ENCODE measurements at places on chromosomes 5 and 9.

- DNase-seq: no peak
Measured at GRCh38 chr5:173018358-173018757, 34.8 kb downstream of the ATP6V0E1 start.

GRCh38 chr9:95089257-95090022, 228.1 kb downstream of the FANCC start:
- no peak for DNase-seq

- no peak for DNase-seq
Measured at GRCh38 chr5:137233726-137234125, 265.4 kb downstream of the SPOCK1 start.

- DNase-seq: no peak
Measured at GRCh38 chr5:92207151-92207550, 824.0 kb upstream of the ARRDC3 start.

DNA sequence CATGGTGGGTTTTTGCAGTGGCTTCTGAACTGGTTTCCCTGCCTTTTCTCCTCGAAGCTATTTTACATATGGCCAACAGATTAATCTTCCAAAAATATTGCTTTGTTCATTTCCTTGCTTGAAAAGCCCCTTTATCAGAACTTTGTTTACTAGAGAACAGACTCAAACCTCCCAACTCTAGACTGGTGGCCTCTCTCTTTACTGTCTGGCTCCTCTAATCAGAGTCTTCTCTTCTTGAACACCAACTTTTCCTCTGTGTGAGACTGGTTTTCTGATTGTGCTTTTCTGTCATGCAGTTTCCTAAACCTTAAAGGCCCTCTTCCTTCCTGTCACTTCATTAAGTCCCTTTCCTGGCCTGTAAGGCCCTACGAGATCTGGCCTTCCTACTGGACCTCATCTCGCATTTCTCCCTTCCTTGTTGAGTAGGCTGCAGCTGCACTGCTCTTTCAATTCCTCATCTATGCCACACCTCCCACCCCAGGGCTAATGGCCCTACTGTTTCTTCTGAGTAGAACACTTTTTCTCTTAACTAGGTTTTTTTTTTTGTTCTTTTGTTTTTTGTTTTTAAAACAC, 5.7 kb downstream of the C9orf43 start:
- DNase-seq: no peak

- DNase-seq: peak; percentile 91
Measured at GRCh38 chr5:177454397-177455035, 7.9 kb downstream of the PRR7 start.

DNA sequence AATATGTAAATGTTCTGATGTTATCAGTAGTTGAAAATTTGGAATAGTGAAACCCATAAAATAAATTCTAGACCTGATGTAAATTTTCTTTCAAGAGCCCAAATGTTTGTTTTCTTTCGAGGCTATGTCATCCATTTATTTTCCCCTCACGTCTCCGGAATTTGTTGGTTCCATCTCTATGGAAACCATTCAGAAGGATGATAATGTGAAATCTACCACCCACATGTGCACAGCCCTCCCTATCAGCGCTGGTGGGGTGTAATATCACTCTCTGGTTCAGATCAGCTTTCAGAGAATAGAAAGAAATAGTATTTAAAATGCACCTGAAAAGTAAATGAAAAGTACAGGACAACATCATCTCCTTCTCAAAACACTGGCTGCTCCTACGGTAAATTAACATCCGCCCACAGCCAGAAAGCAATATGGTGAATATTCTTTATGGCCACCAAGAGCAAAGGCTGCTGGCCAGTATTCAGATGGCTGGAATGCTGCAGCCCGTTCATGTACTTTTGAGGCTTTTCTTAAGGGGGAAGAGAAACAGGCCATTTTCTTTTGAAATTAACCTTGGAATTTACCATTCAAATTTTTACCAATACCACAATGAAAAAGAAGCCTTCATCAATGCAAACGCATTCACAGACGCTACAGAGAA, 28.5 kb downstream of the GLDC start:
- no peak for DNase-seq

DNA sequence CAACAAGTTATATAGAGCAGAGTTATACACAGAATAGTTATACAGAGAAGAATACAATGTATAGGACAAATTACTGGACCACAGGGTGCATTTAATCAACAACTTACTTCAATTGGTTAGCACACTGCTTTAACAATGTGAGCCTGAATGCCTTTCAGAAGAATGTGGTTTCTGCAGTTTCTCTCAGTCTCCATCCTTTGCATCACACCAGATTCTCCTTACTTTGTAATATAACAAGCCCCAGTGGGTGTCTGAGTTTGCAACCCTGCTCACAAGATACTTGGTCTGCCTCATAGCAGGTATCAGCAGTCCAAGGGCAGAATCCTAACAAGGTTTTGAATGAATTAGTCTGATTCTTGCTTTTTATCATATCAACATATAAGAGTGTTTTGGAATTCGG, 114.6 kb downstream of the GABRB2 start:
- DNase-seq: no peak

- DNase-seq: no peak
Measured at GRCh38 chr9:117551171-117551570, 136.3 kb upstream of the ASTN2 start.

- DNase-seq: no peak
Measured at GRCh38 chr5:179287071-179287470, 58.2 kb downstream of the ADAMTS2 start.

- no peak for DNase-seq
Measured at GRCh38 chr5:141342773-141343172, 856 bp upstream of the PCDHGA3 start.

- DNase-seq: no peak
Measured at GRCh38 chr5:99379187-99379586, 450.4 kb upstream of the CHD1 start.

DNA sequence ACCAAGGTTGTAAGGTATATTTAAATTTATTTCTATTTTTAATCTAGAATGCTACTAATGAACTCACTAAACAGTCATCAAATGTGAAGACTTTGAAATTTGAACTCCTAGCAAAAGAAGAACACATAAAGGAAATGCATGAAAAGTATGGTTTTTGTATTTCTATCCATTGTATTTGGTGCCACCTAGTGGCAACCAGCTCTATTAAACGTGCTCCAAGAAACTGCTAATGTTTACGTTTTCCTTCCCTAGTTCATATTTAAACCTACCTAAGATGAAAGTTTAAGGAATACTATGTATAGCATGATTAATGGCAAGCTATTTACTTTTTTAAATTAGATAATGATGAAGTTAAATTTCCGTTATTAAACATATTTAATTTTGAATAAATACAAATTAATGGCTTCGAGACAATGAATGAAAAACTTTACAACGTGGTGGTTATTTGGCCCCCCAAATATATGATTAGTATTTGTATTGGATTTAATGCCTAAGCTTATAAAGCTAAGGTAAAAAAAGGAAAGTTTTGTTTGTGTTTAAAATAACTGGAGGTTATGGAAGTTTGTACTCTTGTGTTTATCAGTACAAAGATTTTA, 115.9 kb upstream of the SH3GL2 start:
- DNase-seq: no peak

GRCh38 chr5:150641006-150641570, 628 bp downstream of the SYNPO start:
- DNase-seq: no peak

DNA sequence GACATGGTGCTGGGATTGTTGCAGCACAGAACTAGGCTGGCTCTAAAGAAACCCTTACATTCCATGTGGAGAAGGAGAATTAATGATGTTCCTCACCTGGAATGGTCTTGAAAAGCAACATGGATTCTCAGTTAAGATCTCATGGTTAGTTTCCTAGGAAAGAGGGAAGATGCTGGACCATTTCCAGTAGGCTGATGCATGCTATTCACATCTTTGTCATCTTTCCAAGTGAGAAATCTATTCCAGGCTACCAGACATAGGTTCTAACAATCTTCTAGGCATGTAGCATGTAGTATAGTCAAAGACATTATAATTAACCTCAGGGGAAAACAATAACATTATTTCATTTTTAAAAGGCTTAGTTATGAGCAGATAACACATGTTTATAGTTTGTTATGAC, 44.3 kb downstream of the TMEM252 start:
- no peak for DNase-seq

DNA sequence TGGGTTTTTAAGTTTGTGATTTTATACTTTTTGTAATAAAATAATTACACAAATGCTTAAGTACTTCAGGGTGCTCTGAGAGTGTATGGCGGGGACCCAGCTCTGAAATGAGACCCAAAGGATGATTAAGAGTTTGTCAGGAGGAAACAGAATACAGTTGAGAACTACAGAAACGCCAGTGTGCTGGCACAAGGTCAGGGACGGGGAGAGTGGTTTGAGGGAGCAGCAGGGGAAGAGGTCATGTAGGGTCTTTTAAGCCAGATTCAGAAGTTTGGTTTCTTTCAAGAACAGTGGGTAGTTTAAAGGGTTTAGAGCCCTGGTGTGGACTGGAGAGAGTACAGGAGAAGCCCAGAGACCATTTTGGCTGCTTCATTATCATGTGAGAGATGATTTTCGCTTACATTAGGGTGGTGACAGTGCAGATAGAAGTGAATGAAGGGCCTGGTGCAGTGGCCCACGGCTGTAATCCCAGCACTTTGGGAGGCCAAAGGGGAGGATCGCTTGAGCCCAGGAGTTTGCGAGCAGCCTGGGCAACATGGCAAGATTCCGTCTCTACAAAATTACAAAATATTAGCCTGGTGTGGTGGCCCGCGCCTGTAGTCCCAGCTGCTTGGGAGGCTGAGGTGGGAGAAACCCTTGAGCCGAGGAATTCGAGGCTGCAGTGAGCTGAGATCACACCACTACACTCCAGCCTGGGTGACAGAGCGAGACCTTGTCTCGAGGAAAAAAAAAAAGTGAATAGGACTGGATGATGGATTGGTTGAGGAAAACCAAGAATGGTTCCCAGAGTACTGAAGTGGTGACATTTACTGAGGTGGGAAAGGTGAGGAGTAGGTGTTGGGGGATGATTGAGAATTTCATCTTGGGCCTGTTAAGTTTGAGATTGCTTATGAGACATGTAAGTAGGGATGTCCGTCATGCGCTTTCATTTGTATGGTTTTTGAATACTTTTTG, 1.4 kb upstream of the ETF1 start:
- DNase-seq: no peak

DNA sequence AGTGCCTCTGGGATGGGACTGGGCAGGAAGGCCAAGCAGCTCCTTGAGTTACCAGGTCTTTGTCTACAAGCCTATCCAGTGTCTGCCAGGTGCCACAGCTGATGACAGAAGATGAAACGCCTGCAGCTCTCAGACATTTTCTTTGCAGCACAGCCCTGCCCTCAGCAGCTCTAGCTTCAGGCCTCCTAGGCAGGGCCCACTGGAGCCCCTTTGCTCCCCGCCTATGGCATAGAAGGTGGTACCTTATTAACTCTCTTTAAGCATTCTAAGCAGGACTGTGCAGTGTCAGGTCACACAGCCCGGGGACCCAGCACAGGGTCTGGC, 1.3 kb upstream of the SKP1 start:
- DNase-seq: no peak

DNA sequence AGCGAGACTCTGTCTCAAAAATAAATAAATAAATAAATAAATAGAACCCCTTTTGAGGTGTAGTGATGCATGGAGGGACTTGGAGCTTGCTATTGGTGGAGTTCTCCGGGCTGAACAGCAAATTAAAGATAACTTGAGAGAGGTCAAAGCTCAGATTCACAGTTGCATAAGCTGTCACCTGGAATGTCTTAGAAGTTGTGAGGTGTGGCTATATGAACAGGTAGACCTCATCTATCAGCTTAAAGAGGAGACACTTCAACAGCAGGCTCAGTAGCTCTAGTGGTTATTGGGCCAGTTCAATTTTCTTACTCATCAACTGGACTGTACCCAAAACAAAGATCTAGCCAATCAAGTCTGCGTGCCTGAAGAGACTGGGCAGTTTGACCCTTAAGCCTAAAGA, 11.7 kb upstream of the STING1 start:
- no peak for DNase-seq

Measured in stimulated activated CD8-positive, alpha-beta memory T cell treated with anti-CD3 and anti-CD28 coated beads, Interleukin-2, amount 100 ng/mL, for 1 hour (primary cell).